ENCODE measurements at places on chromosomes 3 and 15. TPM values are rescaled to one million over a fixed set of nuclear protein-coding genes. Genes with fewer than 3 reads are reported as not detected.
A peak's percentile ranks its signal among the peaks of the same experiment; 100 is the strongest.

GRCh38 chr3:24863215-24863614 is 368.6 kb upstream of the THRB start:
- no peak for DNase-seq

The RPP25 gene
- total RNA-seq: 13.1 TPM

The GALNT15 gene
- total RNA-seq: 215 TPM

DNA sequence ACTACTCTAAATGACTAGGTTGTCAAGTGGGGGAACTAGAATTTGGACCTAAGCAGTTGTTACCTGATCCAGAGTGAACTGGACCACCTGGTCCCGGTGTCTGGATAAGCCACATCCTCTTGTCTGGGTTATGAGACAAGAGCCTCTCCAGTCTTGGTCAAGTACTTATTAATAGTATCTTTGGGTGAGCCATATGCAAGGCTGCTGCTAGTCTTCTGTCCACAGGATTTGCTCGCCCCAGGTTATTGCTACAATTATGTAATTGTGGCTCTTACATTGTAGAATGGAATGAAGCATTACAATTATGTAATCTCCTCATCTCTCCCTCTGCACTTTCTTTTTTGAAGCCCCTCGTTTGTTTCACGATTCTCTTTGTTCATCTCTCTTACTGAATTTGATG is 24.0 kb upstream of the AGBL1 start:
- DNase-seq: no peak

DNA sequence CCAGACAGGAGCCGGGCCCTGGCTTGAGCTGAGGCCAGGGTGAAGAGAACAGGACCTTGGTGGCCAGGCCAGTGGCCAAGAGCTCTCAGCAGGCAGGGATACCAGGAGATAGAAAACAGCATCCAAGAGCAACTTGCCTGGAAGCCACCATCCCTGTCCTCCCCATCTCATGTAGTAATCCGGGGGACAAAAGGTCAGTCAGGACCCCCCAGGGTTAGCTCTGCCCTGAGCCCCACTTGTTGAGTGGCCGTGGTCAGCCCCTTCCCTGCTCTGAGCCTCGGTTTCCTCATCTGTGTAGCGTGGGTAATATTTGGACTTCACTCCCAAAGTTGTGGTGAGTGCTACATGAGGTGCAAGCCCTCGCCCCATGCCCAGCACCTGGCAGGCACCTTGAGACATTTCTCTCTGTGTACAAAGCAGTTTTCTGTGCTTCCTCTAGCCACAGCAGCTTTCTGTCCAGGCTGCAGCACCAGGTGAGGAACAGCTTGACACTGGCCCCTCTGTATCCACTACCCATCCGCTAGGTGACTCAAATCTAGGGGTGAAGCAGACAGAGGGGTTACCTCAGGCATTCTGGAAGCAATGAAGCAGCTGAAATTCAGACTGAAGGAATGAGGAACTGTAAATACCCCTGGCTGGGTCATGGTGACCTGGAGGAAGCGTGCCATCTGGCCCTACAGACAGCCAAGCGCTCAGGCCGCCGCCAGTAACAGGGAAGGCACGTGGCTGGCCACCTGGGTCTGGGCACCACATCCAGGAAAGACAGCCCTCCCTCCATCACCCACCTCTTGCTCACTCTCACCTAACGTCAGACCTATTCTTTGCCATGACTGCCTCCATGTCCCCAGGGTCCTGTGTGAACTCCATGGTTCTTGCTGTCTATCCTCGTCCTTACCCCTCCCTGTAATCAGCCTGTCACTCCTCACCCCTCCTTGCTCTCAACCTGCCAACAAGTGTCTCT is 6.7 kb downstream of the CISH start:
- peak; percentile 86 for DNase-seq

- DNase-seq: no peak
These were observed 2.0 kb downstream of the NRROS start for GRCh38 chr3:196641333-196642054.

DNA sequence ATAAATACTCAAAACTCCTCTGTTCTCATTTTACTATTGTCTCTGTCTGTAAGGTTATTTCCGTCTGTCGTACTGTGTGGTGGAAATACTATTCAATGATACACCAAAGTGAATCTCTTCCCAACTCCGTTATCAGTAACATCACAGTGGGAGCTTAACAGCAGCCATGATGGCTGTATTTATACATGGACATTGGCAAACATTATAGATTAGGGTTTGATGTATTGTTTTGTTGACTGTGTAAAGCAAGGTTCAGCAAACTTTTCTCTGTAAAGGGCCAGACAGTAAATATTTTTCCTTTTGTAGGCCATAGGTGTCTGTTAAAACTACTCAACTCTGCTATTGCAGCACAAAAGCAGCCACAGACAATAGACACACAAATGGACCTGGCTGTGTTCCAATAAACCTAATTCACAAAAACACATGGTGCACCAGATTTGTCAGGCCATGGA is 23.2 kb downstream of the LIPC start:
- DNase-seq: no peak

GRCh38 chr15:76140074-76140464 is 80.3 kb downstream of the TMEM266 start:
- DNase-seq: no peak

The SERINC4 gene
- not detected for total RNA-seq

DNA sequence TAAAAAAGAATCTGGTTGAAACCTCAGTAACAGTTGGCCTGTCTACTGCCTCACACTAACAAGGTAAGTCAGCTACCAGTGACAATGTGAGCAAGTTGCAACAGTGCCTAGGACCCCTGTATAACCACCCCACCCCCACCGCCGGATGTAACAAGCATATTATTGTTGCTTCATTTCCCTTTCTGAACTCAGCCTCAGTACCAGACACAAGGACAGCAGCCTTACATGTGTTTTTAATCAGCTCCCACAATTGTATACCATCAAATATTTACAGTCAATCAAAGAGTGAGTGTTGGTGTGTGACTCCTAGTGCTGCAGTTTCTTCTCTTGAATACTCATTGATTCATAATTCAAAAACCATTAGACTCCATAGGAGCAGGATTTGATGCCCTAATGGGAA is 96.4 kb downstream of the PYDC2 start:
- DNase-seq: no peak

DNA sequence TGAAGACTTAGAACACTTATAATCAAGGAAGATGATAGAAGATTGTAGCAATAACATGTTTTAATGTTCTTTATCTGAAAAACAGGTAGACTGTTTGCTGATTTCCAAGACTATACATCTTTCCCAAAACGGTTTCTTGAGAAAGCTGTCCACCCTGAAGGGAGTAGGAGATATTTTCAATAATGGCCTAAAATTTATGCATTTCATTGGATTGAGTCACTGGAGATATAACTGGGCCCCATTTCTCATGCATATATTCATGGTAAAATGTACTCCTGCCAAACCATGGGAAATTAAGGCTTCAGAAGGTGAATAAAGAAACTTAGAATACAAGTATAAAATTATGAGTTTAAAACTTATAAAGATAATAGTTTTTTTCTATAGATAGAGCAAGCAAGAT is 143.9 kb downstream of the LSAMP start:
- no peak for DNase-seq

DNA sequence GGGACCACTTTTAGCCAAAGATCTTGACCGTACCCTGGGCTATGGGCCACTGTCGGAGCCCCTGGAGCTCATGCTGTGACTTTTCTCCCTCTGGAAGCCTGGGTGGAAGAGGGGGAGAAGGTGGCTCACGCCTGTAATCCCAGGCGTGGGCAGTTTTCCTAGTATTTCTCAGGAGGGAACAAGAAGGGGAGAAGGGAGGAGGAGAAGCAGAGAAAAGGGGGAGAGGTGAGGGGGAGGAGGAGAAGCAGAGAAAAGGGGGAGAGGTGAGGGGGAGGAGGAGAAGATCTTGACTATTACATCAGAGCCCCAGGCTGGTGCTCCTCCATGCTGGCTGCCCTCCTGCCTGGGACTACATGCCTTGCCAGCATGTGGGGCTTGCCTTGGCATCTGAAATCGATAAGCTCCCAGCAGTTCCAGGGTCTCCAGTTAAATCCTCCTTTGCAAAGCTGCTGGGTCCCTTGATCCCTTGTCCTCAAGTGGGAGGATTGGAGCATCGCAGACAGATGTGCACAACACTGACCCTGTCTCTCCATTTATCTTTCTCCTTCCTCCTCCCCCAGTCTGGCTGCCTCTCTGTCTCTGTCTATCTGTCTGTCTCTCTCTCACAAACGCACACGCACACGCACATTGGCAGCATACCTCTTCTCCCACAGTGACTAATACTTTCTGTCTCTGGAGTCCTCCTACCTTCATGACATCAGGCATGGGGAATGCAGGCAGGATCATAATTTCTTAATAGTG is 41.6 kb downstream of the MRAS start:
- DNase-seq: no peak

The FOXB1 gene
- not detected for total RNA-seq

DNA sequence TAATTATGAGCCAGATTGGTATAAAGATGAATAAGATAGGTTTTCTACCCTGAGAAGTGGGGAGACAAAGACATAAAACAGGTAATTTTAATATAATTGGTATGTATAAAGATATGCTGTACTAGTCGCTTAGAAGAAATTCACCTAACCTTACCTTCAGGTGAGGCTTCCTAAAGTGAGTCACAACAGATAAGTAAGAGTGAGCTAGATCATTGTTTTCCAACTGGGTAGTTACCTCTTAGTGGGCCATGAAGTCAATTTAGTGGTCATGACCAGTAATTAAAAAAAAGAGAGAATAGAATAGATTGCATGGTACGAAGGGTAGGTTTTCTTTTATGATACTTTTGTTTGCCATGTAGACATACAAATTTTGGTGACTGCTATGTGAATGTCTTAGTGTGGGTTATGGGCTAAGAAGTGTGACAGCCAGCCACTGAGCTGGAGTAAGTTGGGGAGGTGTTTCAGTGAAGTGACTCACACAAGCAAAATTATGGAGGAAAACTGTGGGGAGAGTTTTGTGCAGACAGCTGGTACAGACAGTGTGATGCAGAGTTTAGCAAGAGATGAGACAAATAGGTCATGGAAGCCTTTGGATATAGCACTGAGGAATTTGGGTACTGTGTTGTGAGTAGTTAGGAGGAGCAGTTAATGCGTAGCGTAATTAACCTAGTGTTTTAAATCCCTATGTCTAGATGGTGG is 8.2 kb downstream of the TRNT1 start:
- no peak for DNase-seq

DNA sequence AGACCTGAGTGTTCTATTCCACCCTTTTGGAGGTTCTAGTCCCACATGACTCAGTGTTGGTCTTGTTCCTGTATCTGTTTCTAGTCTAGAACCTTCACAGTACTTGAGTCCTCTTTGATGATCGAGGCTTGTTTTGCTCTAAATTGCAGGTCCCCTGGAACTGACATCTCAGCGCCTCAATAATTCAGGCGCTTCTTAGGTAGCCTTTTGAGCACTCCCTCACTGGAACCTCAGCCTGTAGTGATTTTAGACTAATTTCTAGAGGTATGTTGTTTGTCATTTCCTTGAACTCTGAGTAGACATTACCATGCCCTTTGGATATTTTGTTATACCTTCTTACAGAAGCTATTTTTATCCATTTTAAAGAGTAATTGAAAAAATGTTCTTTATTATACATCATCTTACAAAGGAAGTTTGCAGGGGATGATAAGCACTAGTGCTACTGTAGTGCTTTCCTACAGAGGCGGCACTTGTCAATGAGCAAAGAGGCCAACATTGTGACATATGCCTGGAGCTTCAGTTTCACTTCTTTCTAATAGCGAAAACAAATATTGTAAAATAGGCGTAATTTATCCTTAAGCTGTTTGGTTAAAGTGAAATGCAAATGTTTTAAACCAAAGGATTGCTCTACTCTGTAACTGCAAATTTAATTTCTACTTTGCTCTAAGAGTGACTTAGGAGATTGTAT is 75.7 kb downstream of the EFL1 start:
- DNase-seq: no peak

DNA sequence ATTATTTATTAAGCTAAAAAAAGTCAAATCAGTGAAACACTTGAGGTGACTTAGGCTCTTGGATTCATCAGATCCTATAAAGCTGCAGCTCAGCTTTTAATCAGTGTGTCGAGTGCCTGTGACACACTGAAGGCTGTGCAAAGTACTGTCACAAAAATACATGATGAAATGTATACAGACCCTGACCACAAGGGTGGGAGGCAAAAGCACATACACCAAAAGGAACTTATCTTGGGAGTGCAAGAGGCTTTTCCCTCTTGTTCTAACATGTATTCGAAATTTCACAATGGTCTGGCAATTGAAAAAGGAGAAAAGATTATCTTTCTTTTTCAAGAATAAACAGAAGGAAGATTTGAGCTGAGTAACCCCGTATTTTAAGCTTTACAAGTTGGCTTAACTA is 35.9 kb downstream of the VGLL4 start:
- no peak for DNase-seq

DNA sequence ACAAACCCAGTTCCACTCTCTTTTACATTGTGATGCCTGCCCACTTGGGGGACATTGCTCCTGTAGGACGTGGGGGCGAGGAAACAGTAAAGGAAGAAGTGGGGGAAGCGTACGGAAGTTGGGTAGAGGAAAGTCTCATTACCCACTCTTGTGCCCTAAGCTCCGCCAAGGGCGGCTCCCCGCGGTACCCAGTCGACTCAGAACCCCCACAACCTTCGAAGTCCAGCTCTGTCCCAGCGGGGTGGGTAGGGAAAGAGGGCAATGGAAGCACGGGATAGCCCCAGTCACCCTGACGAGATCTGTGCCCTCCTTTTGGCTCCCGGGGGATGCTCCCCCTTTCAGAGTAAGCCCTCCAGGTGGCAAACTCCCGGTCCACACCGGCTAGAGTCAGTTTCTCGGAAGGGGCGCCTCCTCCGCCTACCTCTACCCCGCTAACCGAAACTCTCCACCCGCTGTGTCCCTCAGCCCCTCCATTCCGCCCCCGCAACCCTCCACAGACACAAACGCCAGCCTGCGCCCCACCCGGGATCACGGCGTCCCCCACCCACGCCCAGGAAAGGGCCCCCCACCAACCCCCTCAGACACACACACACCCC is 527 bp downstream of the CSNK1G1 start:
- no peak for DNase-seq

- peak; percentile 61 for DNase-seq
These were observed 13.2 kb upstream of the TMEM212 start for GRCh38 chr3:171829841-171830517.

The TM4SF1 gene
- 48.5 TPM for total RNA-seq
